ENCODE measurements at places on chromosomes 6 and 20. TPM values are rescaled to one million over a fixed set of nuclear protein-coding genes. Genes with fewer than 3 reads are reported as not detected.

- no peak for DNase-seq
Measured at GRCh38 chr6:69276204-69276603, 520.6 kb downstream of the LMBRD1 start.

SLC35D3 gene
- total RNA-seq: not detected

EFCAB8 gene
- not detected for total RNA-seq

TNFRSF6B gene
- total RNA-seq: 10.1 TPM

ZC3H12D gene
- total RNA-seq: 1.6 TPM

OR2J3 gene
- total RNA-seq: not detected

DNA sequence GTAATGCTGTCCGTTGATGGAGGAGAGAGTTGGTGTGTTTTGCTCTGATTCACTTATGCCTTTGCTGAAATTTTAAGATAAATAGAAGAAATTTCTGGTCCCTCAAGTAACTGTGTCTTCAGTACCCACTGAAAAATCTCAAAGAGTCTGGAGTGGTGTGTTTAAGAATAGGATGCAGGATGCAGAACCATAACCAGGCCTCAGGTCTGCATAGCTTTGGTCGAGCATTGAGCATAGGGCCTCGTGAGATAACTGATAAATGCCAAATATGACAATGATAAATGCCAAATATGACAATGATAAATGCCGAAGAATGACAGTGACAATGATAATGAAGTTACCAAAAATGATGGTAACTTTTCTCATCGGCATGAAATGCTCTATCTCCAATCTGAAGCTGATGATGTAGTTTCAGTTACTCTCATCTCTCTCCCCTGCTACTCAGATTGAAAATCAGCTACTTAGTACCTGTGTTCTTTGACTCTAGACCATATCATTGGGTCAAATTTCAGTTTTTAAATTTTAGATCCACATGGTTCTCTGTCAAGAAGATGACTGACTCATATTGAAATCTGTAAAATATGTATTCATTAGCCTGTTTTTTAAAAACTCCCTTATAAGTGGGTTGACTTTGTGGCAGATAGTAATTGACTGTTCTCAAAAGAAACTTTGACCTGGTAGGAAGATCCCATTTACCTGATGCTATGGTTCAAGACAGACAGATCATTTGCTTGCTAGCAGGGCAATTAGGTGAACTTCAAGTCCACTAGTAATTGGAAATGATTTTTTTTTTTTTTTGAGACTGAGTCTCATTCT lies 96.6 kb downstream of the SLC16A10 start:
- no peak for DNase-seq

DNA sequence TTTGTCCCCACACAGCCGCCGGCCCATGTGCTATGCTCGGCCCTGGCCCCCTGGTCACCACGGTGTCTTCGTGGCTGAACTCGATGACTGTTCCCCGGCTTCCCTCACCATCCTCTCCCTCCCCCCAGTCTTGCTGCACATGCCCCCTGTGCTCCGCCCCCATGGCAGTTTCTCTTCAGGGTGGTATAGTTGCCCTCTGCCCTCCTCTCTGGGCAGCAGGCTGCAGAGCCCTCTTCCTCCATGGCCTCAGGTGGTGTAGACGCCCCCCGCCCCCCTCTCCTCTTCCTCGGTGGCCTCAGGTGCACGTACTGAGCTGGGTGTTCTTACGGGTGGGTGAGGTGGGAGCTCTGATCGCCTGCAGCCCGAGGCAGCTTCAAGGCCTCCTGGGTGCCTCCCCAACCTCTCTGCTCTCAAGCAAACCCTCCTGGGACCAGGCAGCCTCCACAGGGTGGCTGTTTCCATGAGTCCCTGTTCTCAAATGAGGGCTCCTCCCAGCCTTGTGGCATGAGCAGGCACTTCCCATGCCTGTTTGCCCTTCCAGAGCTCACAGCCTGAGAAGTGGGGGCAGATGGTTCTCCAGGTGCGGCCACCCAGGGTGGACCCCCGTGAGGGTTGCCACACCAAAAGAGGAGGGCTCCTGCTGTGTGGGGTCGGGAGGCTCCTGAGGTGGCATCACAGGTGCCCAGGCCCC lies 24.8 kb downstream of the COL20A1 start:
- DNase-seq: peak; percentile 15

GRCh38 chr20:47429409-47429808 lies 72.3 kb upstream of the NCOA3 start:
- DNase-seq: no peak
